Thoracic aorta endothelial cell (primary cell): ENCODE measurements at places on chromosomes 7 and 10. TPM values are rescaled to one million over a fixed set of nuclear protein-coding genes. Genes with fewer than 3 reads are reported as not detected.

The NUTM2A gene
- total RNA-seq: 0.14 and 0.53 TPM in 2 replicates

The AKR1C4 gene
- total RNA-seq: not detected in 2 replicates

The CPA4 gene
- 0.27 and 0.29 TPM in 2 replicates for total RNA-seq

The DCLRE1A gene
- total RNA-seq: 8.8 and 10.5 TPM in 2 replicates

The CACNA2D1 gene
- 102 and 120 TPM in 2 replicates for total RNA-seq

The NKX2-3 gene
- 2.4 TPM in 1 of 2 replicates, not detected in the other for total RNA-seq
